ENCODE measurements at places on chromosomes 7 and 10.

DNA sequence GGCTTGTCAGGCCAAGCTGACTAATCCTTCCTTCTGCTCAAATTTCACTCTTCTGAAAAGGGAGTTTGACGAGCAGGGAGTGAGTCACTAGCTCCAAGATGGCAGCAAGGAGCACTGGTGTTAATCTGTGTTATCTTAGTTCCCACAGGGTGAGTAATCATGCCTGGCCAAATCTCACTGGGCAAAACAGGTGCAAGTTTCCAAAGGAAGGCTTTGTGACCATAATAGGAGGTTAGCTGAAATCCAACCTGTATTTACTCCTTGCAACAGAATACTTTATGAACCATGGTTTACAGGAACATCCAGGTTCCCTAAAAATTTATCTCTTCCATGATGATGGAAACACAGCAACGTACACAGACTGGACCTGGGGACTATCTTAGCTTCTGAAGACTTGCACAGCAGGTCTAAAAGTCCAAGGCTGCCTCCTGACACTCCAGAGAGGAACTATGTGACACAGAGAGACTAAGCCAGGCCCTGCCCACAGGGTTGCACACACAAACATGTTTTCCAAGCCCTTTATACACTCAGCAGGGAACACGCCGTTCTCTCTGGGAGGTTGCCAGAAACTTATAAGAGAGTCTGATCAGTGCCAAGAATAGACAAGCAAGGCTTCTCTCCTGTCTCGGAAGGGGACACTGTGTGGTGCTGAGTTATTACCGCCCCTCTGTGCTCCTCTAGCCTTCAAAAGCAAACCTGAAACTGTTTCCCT is 46.3 kb downstream of the PDK4 start:
- peak; percentile 53 for DNase-seq

GRCh38 chr10:37654466-37654865 is 202.9 kb downstream of the ZNF248 start:
- no peak for DNase-seq

DNA sequence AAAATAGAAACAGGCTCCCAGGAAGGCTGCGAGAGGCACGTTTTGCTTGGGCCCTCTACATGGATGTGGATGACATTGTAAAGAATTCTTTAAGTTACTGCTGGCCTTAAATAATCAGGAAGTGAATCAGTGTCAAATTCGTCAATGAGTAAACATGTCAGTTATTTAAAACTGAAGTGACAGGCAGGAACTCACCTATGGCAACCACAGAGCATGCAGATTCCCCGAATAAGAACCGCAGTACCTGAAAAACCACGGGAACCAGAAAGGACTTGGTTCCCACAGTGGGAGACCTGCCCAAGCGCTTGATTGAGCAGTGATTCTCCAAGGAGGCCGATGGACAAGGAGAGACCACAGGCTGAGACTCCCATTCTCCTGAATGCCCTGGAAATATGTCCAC is 351.2 kb upstream of the AKR1E2 start:
- no peak for DNase-seq

DNA sequence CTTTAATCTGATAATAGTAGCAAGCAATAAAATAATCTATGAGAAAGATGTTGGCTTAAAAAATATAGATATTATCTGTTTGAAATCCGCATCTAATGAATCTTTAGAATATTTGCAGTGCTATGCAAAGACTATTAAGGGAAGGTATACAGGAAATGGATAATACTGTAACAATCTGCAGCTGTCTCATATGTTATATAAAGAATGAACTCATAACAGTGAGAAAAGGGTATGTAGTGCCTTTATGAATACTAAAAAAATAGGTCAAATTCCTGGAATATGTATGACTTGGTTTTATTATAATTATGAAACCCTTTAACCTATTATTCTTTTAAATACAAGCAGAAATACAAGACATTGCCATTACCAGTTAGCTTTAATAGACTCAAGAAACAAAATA is 105.1 kb upstream of the GPR22 start:
- DNase-seq: no peak

GRCh38 chr10:116686632-116687031 is 55.7 kb downstream of the HSPA12A start:
- DNase-seq: no peak

GRCh38 chr10:103558911-103559310 is 65.4 kb downstream of the NEURL1 start:
- DNase-seq: no peak

GRCh38 chr10:110432814-110433565 is 64.7 kb upstream of the DUSP5 start:
- no peak for DNase-seq

- DNase-seq: peak; percentile 47
Measured at GRCh38 chr7:18895456-18895855, 222.0 kb downstream of the TWIST1 start.

DNA sequence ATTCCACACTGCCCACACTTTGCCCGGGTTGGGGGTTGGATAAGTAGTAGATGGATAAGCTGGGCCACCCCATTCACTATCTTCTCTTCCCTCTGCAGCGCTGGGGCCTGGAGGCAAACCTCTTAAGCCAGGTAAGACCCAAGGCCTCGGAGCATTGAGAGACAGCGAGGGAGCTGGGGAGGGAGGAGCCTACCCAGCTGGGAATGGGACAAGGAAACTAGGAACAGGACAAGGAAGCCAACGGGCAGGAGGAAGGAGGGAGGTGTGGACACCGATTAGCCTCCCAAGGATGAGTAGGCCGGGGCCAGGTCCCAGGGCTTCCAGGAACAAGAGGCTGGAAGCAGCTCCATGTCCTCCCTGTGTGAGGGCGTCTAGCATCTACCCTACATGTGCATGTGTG is 9.6 kb downstream of the ELN start:
- DNase-seq: no peak

DNA sequence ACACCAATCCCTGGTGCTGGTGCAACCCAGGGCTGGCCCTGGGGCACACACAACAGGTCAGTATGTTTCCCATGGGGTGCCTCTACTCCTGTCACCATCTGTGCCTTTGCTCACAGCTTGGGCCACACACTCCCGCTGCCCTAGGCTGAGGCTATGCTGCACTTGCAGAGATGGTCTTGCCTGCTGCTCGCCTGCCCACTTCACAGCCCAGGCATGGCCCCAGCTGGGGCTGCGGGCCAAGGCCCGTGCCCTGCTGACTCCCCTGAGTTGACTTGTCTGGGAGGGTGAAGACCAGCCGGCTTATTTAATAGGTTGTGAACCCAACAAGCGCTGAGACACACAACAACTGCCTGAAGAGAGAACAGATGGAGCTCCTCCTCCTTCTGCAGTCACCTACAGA is 184.1 kb downstream of the ZNF33B start:
- DNase-seq: no peak

DNA sequence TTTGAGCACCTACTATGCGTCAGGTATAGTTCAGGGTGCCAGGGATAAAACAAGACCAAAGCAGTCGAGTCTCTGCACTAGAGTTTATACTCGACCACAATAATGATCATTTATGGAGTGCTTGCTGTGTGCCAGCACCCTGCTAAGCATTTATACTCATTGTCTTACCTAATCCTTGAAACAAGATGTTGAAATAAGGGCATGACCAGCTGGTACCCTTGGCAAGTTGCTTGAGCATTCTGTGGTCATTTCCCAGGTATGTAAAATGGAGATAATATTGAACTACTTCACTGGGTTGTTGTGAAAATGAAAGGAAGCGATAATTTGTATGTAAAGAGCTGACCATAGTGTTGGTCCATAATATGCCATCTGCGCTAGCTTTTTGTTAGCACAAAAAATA is 185.4 kb downstream of the CYP26A1 start:
- DNase-seq: no peak

DNA sequence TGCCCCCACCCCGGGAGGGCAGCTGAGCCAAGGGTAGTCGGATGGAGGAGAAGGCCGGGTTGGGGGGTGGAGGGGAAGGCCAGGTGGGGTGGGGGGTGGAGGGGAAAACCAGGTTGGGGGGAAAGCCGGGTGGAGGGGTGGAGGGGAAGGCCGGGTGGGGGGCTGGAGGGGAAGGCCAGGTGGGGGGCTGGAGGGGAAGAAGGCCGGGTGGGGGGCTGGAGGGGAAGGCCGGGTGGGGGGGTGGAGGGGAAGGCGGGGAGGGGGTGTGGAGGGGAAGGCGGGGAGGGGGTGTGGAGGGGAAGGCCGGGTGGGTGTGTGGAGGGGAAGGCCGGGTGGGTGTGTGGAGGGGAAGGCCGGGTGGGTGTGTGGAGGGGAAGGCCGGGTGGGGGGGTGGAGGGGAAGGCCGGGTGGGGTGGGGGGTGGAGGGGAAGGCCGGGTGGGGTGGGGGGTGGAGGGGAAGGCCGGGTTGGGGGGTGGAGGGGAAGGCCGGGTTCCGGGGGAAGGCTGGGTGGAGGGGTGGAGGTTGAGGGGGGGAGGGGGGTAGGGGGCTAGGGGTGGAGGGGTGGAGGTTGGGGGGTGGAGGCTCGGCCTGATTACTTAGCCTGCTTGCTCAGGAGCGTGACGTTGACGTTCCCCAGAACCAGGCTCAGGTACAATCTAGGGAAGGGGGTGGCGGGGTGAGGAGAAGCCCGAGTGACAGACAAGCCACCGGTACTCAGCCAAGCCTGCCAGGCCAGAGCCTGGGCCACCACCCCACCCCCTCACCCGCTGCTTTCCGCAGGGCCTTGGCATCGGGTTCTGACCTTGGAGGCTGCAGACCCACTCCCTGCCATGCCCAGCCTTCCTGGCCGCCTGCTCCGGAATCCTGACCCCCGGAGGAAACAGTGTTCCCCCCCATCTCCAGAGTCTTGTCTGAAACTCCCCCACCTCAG is 5.6 kb downstream of the TMEM120A start:
- no peak for DNase-seq

GRCh38 chr7:6649241-6649961 is 12.3 kb downstream of the ZNF316 start:
- no peak for DNase-seq

All from AG08395 (cell line).